ENCODE measurements at places on chromosomes 5 and 9. TPM values are rescaled to one million over a fixed set of nuclear protein-coding genes. Genes with fewer than 3 reads are reported as not detected.

TENT4A gene
- 27.2 TPM for total RNA-seq

DOLPP1 gene
- 5.5 TPM for total RNA-seq

GRCh38 chr5:65359981-65360380, 121.7 kb downstream of the ADAMTS6 start:
- H3K36me3 ChIP-seq = no peaks in the 10 kb centered on the region
- no peak overlapping the region for H3K4me3 ChIP-seq
- H3K27ac ChIP-seq = no peak overlapping the region
- no peaks in the 10 kb centered on the region for H3K27me3 ChIP-seq
- DNase-seq = no peak
- peaks cover 5% of the 10 kb centered on the region for H3K4me1 ChIP-seq

PCDHGC5 gene
- total RNA-seq = 2.0 TPM

GRCh38 chr5:117457656-117458055, 883.0 kb upstream of the SEMA6A start:
- no peaks in the 10 kb centered on the region for H3K36me3 ChIP-seq
- DNase-seq = no peak
- no peak overlapping the region for H3K4me3 ChIP-seq
- H3K27me3 ChIP-seq = no peaks in the 10 kb centered on the region
- no peak overlapping the region for H3K27ac ChIP-seq

DNA sequence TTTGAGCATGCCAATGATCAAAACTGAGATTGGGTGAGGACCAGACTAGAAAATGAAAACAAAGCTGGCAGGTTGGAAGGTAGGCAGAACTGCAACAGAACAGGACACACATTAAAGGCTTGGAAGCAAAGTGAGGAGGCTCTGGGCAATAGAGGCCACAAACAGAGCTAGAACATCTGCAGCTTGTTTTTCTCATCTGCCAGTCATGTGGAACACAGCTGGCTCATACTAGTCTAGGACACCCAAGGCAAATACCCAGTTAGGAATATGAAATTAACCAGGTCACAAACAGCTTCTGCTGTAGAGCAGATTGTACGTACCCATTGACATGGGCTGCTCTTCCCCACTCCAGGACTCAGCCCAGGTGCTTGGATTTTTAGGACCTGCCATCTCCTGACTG, 61.7 kb downstream of the SPEF2 start:
- H3K4me1 ChIP-seq = no peaks in the 10 kb centered on the region
- H3K27ac ChIP-seq = no peak overlapping the region
- H3K27me3 ChIP-seq = no peaks in the 10 kb centered on the region
- H3K36me3 ChIP-seq = no peaks in the 10 kb centered on the region
- no peak overlapping the region for H3K4me3 ChIP-seq
- DNase-seq = no peak

CATSPER3 gene
- not detected for total RNA-seq

- H3K27me3 ChIP-seq = no peaks in the 10 kb centered on the region
- DNase-seq = no peak
- H3K4me3 ChIP-seq = no peak overlapping the region
- H3K27ac ChIP-seq = no peak overlapping the region
Observed at GRCh38 chr9:22512495-22512894, 65.9 kb downstream of the DMRTA1 start.

GRCh38 chr9:87226896-87227295, 270.8 kb upstream of the DAPK1 start:
- no peaks in the 10 kb centered on the region for H3K27me3 ChIP-seq
- DNase-seq = no peak
- no peak overlapping the region for H3K27ac ChIP-seq
- H3K4me3 ChIP-seq = no peak overlapping the region
- H3K36me3 ChIP-seq = no peaks in the 10 kb centered on the region

PKD2L2 gene
- total RNA-seq = not detected

FST gene
- 1.8 TPM for total RNA-seq

DNA sequence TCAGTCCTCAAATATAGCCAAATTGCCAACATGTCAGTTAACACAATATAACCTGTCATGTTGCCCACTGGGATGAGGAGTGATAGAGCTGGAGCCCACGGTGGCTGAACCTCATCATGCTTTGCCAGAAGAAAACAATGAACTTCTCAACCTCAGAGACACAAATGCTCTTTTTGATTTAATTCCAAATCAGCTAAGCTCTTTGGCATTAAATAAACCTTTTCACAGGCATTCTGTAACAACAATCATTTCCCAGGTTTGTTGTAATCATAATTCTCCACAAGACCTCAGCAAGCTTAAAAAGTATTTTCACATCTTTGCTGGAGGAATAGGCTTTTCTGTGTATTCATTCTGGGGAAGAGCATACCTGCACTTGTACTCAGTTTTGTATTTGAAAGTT, 830.9 kb downstream of the MAT2B start:
- H3K27ac ChIP-seq = no peak overlapping the region
- H3K4me3 ChIP-seq = no peak overlapping the region
- no peak for DNase-seq
- no peaks in the 10 kb centered on the region for H3K36me3 ChIP-seq
- no peaks in the 10 kb centered on the region for H3K4me1 ChIP-seq

DNA sequence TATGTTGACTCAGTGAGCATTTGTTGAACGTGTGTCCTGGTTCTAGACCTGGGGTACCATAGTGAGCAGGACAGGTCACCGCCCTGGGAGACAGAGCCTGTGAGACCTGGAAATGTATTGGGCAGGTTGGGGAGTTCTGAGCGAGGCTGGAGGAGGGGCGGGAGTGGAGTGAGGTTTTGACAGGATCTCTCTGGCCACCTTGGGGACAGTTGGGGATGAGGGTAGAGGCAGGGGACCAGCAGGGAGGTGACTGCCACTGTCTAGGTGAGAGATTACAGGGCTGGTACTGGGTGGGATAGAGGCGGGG, 7.4 kb downstream of the WNK2 start:
- no peaks in the 10 kb centered on the region for H3K36me3 ChIP-seq
- DNase-seq = no peak
- no peak overlapping the region for H3K27ac ChIP-seq
- no peaks in the 10 kb centered on the region for H3K27me3 ChIP-seq
- no peak overlapping the region for H3K4me3 ChIP-seq
- H3K4me1 ChIP-seq = peaks cover 62% of the 10 kb centered on the region

DNA sequence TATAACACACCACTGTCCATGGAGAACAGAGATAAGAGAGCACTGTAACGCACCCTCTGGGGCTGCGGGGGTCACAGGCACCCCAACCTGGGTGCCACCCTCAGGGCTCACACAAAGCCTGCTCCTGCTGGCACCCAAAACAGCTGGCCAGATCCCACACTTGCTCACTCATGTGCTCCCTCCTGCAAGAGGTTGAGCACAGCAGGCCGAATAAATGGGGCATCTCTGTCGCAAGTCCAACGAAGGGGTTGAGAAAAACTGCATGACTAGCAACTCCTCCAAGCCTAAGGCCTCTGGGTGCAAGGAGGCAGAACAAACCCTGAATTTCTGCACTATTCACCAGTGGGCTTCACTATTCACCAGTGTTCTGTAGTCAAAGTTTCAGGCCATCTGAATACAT, 80.3 kb downstream of the SECISBP2 start:
- H3K4me1 ChIP-seq = peaks cover 26% of the 10 kb centered on the region
- no peaks in the 10 kb centered on the region for H3K27me3 ChIP-seq
- H3K36me3 ChIP-seq = peaks cover 27% of the 10 kb centered on the region

- no peaks in the 10 kb centered on the region for H3K27me3 ChIP-seq
- no peak overlapping the region for H3K27ac ChIP-seq
- H3K4me3 ChIP-seq = no peak overlapping the region
- no peaks in the 10 kb centered on the region for H3K36me3 ChIP-seq
- no peaks in the 10 kb centered on the region for H3K4me1 ChIP-seq
Observed at GRCh38 chr5:40221796-40222195, 457.9 kb upstream of the PTGER4 start.

- no peak overlapping the region for H3K27ac ChIP-seq
- no peaks in the 10 kb centered on the region for H3K36me3 ChIP-seq
- H3K4me1 ChIP-seq = no peaks in the 10 kb centered on the region
- H3K4me3 ChIP-seq = no peak overlapping the region
- no peak for DNase-seq
Observed at GRCh38 chr9:20331095-20331685, 291.1 kb downstream of the MLLT3 start.

DNA sequence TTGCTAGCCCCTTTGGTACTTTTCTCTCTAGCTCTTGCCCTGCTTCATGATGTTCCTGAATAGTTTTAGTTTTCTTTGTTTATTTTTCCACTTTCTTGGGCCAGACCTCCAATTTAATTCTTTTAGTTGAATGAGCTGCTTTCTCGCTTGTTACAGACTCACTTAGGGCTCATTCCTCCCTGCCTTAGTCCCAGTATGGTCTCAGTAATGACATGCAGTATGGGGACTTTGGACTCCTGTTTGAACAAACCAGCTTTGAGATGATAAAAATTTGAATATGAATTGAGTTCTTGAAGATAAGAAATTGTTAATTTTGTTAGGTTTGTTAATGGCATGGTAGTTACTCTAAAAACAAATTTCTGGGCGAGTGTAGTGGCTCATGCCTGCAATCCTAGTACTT, 284.8 kb upstream of the DMRT1 start:
- no peaks in the 10 kb centered on the region for H3K27me3 ChIP-seq
- no peak for DNase-seq
- H3K27ac ChIP-seq = no peak overlapping the region

GRCh38 chr5:130762031-130762430, 403.0 kb downstream of the HINT1 start:
- DNase-seq = no peak
- H3K4me3 ChIP-seq = no peak overlapping the region
- H3K36me3 ChIP-seq = no peaks in the 10 kb centered on the region
- no peaks in the 10 kb centered on the region for H3K4me1 ChIP-seq
- no peak overlapping the region for H3K27ac ChIP-seq
- H3K27me3 ChIP-seq = no peaks in the 10 kb centered on the region

ECSCR gene
- total RNA-seq = 15.2 TPM
